Stimulated activated CD4-positive, alpha-beta T cell treated with anti-CD3 and anti-CD28 coated beads, Interleukin-1b, Interleukin-23, amount 100 ng/mL, for 24 hours (primary cell): ENCODE measurements at places on chromosomes 2 and 18.

GRCh38 chr18:26205318-26205717, 20.9 kb upstream of the TAF4B start:
- DNase-seq, result no peak

DNA sequence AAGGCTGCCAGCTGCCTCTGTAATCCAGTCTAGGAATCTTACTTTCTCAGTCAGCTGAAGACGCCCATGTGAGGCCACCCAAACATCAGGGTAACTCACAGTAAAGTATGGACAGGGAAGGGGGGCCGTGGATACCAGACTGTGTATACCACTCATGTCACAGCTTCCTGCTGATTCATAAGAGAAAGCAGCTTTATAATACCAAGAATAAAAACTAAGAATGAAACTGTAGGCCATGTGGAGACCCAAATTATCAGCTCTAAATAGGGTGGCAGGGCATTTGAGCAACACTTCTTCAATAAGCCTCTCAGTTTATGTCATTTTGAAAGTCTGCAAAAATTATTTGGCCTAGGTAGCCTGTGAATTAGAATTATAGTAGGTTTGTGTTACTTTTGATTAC, 115.0 kb upstream of the CDCA7 start:
- no peak for DNase-seq

DNA sequence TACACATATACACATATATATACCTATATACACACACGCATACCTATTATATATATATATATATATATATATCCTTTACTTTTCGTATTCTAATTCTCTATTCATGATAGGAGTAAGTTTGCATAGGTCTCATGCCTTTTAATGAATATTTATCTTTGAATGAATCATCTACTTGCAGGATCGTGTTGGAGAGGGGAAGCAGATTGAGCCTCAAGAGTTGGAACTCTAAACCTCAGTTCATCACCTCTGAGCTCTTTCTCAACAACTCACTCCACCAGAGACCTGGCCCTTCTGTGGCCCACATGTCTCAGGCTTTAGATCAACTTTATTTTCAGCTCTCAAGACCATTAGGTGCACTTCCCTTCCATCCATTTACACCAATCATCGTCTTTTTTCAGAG, 490.4 kb upstream of the ID2 start:
- DNase-seq, result no peak

- no peak for DNase-seq
These were observed 40.6 kb downstream of the SPC25 start for GRCh38 chr2:168849610-168850009.

- no peak for DNase-seq
These were observed 16.6 kb downstream of the ITGB1BP1 start for GRCh38 chr2:9406529-9407362.

DNA sequence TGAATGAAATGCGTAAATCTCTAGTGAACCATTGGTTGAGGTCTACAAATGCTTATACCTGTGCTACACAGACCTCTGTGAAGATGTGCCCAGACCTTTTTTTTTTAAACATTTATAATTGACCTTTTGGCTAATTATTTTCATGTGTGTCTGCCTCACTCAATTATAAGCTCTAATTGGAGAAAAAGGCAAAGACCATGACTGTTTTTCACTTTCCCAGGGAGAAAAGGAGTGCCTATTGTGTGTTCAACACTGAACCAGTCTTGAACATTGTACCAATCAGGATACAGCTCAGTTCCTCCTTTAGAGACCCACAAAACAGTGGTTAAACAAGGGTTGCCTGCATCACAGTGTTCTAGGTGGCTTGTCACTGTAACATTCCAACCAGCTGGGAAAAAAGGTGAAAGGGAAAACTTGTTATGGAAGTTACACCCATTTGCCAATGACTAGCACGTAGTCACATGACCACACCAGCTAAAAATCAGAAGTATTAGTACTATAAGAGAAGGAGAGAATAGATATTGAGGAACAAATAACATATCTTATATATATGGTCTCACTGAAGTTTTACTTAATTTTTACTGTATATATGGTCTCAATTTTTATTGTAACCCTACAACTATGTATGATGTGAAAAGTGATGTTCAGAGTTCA, 13.4 kb downstream of the TANK start:
- DNase-seq, result no peak

DNA sequence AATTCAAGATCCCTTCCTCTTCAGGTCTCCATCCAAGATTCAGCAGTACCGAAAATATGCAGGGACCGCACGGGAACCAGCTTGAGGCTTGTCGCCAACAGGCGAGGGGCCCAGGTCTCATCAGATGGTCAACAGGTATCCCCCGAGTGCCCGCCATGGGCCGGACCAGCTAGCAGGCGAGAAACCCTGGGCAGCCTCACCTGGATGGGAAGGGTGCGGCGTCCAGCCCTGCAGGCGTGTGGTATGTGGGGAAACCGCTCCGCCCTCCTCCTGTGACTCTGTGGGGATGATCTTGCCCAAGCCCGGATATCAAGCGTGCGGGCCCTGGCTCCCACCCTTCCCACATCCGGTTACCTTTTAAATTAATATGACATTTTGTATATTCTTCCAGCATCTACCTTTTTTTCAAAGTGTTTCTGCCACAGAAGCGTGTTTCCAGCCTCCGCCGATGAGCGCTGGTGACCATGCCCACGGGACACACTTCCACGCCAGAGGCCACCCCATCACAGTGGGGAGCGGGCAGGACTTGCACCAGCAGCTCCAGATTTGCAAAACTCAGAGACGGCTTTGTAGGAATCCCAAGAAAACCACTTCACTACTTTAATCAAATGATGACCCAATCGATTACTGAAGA, 33.2 kb downstream of the ZNF516 start:
- DNase-seq, result no peak

DNA sequence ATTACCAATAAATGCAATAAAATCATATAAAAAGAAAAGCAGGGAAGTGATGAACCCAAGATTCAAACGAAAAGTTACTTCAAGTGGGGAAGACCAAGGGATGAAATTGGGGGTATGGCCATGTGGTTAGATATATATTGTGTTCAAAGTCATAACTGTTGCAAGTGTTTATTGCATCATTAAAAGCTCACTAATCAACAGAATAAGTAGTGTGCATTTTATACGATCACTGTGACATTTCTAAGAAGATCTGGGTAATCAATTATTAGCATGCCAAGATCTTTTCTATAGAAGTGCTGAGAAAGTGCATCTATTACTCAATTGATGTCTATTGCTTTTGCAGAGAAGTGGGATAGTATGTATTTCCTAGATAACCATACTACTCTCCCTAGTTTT, 52.9 kb downstream of the VSNL1 start:
- DNase-seq, result no peak

DNA sequence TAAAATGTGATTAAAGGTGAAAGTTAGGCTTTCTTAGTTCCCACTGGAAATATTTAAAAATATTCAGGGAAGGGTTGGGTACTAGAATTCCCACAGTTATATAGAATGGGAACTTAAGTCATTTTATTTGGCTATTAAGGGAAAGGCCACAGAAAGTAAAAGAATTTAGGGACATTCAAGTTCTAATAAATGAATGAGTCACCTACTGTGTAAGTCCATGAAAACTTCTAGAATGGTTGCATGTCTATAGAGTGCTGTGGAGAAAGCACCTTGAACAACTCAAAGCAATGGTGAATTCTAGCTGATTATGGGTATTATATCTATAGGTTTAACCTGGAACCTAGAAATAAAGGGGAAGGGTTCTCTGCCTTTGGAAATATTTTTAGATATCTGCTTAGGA, 28.1 kb upstream of the SLC4A10 start:
- DNase-seq, result no peak

DNA sequence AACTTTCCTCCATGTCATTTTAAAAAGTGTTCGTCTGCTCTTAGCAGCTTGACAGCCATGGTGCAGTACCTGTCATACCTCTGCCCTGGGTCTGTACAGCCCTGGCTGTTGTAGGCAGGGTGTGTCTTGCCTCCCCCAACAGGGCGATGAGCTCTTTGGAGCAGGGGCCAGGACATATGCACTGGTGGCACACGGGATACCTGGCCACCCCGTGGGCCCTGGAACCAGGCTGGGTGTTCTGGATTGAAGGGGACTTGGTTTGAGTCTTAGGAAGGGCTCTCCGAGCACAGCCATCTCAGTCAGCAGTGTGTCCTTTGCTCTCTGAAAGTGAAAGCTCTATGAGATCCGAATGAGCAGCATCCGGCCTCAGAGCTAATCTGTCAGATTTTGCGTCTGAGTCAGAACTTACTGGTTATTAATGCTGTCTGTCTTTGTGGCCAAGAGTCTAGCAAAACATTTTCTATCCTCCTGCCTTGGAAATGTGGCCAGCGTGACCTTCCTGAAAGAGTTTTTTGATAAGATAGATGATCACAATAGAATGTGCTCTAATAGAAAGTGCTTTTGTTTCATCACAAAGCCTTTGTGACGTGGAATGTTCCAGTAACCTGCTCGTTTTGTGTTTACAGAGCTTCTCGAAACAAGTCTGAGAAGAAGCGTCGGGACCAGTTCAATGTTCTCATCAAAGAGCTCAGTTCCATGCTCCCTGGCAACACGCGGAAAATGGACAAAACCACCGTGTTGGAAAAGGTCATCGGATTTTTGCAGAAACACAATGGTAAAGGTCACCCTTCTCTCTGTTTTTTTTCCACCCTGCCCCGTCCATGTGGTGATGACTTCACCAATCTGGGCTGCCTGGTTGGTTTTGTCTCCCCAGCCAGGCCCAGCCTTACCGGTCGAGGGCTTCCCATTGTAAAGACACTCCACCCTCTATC, 77.3 kb upstream of the RPL31 start:
- DNase-seq, result no peak

DNA sequence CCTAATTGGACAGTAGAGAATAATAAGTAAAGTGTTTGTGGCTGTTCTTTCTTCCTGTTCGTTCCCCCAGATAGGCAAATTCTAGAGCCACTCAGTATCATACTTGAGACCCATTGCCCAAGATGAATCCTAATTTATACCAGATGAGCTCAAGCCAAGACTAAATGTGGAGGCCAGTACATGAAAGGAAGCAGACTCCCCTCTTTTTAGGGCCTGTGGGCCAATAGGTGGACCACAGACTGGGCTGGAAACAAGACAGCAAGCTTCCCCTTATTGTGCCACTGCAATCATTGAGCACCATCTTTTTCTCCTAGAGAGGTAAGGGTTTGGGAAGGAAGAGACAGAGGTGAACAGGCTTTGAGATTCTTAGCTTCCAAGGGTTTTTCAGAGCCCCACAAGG, 141.9 kb downstream of the MGAT5 start:
- DNase-seq, result no peak

- DNase-seq, result no peak
These were observed 766 bp downstream of the CCDC85A start for GRCh38 chr2:56184500-56185011.

GRCh38 chr18:9849407-9850283, 36.1 kb upstream of the TXNDC2 start:
- DNase-seq, result no peak

- DNase-seq, result no peak
These were observed 201.8 kb downstream of the GBX2 start for GRCh38 chr2:235966396-235966795.

GRCh38 chr2:223060201-223060825, 8.3 kb downstream of the KCNE4 start:
- DNase-seq, result no peak

DNA sequence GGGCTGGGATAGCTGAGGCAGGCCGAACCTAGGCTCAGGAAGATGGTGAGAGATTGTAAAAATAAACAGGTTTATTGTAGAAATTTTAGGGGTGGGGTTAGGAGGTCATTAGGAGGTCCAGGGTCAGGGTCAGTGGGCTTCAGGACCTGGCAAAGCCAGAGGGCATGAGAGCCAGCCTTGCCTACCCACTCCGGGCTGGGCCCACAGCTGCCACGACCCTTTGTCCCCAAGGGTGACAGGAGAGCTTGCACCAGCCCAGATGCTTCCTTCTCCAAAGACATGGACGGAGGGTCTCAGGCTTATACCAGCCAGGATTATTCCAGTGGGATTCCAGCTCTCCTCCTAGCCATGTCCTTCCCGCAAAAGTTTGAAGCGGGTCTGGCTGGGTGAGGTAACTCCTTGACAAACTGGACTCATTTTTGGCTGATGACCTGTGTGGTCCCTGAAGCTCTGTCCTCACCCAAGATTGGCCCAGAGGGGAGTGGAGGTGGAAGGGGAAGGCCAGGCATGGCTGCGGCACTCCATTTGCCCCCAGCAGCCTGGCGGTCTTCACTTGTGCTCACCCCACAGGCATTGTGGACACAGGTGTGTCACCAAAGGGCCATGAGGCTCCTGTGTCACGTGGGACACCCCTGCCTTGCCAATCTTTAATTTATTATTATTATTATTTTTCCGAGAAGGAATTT, 23.8 kb upstream of the ATOH8 start:
- DNase-seq, result no peak

- DNase-seq, result no peak
These were observed 289.7 kb downstream of the TRIB2 start for GRCh38 chr2:13006426-13006825.

DNA sequence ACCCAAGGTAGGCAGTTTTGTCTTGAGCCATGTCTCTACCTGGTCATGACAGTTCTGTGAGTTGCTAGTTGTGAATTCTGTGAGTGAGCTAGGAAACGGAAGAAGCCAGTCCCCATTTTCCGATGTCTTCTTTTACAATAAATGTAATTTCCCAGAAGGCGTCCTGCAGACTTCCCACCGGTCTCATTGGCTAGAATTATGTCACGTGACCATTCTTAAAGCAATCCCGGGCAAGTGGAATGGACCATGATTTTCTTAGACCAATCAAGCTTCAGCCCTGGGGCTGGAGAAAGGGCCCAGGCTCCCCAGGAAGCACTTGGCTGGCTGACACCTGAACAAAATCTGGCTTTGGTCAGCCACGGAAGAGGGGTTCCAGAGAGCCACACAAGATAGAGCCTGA, 10.6 kb downstream of the TMEM178A start:
- no peak for DNase-seq

GRCh38 chr18:45063246-45064038, 382.8 kb downstream of the SETBP1 start:
- no peak for DNase-seq

- no peak for DNase-seq
These were observed 136.6 kb upstream of the ACAA2 start for GRCh38 chr18:49949951-49950395.

- no peak for DNase-seq
These were observed 80.0 kb downstream of the AOX1 start for GRCh38 chr2:200665626-200666453.

- no peak for DNase-seq
These were observed 254.9 kb downstream of the PIEZO2 start for GRCh38 chr18:10894501-10894900.

- DNase-seq, result no peak
These were observed 219.1 kb downstream of the SOCS6 start for GRCh38 chr18:70507970-70508369.

GRCh38 chr2:131046918-131047652, 46.2 kb downstream of the FAM168B start:
- DNase-seq, result no peak

DNA sequence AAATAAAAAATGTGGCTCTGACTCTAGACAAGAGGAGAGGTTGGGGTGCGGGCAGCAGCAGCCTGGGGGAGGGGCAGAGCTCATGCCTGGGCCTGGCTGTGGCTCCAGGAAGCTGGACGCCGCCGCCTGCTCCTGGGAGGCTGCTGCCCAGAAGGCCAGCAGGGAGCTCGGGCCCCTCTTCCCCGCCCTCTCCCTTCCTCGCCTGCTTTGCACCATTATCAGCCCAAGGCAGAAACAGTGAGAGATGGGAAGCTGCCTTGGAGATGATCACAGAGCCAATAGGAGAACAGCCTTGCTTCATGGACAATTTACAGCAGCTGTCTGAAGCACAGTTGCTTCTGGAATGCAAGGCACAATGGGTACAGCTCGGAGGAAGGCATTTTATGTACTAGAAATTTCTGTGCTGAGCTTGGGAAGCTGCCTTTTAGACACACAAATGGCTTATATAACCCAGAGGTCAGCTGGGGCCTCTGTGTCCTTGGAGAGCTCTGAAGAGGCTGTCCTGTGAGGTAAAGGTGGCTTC, 55.3 kb upstream of the AFF3 start:
- DNase-seq, result no peak

- no peak for DNase-seq
These were observed 498.7 kb downstream of the BCL11A start for GRCh38 chr2:60054571-60055340.
